ENCODE measurements at places on chromosomes 1 and 21. TPM values are rescaled to one million over a fixed set of nuclear protein-coding genes. Genes with fewer than 3 reads are reported as not detected.

Gene SLC45A3
- total RNA-seq: 2.6 TPM

Gene MXRA8
- 40.0 TPM for total RNA-seq

Gene DDAH1
- 28.2 TPM for total RNA-seq

Gene RIPPLY3
- total RNA-seq: not detected

Gene ERICH3
- total RNA-seq: not detected

Gene S100B
- 3.5 TPM for total RNA-seq

Gene BRINP3
- 0.26 TPM for total RNA-seq

Gene DAB1
- total RNA-seq: 28.8 TPM

Gene TPTE
- not detected for total RNA-seq

Gene LRRC38
- total RNA-seq: 2.2 TPM

DNA sequence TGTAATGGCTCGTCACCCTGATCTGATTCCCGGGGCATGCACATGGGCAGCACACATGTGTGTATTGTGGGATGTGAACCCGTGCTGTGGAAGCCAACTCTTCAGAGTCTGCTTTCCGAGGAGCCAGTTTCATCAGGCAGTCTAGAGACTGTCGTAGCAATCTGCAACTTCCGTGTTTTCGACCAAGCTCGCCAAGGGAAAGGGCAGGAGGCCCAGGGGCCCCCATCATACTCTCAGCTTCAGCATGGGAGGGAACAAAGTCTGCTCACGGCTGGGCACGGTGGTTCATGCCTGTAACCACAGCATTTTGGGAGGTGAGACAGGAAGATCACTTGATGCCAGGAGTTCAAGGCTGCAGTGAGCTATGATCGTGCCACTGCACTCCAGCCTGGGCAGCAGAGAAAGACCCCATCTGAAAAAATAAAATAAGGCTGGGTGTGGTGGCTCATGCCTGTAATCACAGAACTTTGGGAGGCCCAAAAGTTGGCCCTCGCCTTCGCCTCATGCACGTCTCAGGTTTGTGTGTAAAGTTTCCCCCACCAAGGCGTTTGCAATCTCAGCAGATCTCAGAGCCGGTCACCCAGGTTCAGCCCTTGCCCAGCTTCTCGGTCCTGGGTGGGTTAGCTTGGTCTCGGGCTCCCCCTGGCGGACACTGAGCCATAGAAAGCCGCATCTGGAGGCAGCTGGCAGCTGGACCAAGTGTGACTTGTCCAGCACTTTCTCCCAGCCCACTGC lies 48.5 kb upstream of the SLC25A33 start:
- peak; percentile 91 for DNase-seq

GRCh38 chr1:35085421-35085820 lies 6.2 kb downstream of the ZMYM1 start:
- no peak for DNase-seq

- no peak for DNase-seq
Measured at GRCh38 chr1:150575072-150575489, 4.3 kb downstream of the MCL1 start.

GRCh38 chr1:9615316-9616063 lies 26.8 kb downstream of the TMEM201 start:
- no peak for DNase-seq

DNA sequence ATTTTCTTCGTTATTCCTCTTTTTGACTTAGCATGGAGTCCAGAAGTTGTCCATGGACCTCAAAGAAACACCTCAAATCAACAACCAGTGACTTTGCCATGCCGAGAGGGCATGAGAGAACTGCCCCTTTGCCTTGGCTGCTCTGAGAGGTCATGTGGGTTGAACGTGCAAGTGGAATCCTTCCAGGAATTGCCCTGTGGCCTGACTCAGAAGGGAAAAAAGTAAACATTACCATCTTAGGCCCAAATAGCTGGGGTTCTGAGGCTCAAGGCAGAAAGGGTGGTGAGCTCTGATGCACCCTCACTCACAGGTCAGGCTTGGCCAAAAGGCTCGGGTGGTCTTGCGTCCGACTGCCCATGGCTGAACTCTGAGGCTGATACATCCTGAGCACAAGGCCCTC lies 15.1 kb downstream of the STUM start:
- DNase-seq: no peak

DNA sequence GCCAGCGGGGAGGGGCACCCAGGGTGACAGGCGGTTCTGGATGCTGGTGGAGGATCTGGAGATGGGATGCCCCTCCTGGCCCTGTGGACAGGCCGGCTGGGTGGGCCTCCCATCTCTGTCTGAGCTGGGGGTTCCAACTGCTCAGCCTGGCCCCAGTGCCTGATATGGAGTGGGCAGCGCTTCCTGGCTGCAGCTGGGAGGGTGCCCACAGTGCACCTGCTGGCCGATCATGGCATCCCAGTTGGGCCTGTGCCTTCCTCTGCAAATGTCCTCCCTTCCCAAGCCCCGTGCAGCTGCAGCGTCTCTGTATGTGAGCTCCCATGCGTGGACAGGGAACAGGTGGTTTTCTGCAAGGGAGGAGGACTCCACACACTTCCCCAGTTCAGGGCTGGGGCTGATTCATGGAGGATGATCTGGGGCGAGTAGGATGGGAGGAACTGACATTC lies 2.1 kb downstream of the PFKL start:
- no peak for DNase-seq

GRCh38 chr1:60906039-60906438 lies 176.3 kb upstream of the NFIA start:
- no peak for DNase-seq

- DNase-seq: no peak
Measured at GRCh38 chr1:216119600-216119999, 303.6 kb downstream of the USH2A start.

DNA sequence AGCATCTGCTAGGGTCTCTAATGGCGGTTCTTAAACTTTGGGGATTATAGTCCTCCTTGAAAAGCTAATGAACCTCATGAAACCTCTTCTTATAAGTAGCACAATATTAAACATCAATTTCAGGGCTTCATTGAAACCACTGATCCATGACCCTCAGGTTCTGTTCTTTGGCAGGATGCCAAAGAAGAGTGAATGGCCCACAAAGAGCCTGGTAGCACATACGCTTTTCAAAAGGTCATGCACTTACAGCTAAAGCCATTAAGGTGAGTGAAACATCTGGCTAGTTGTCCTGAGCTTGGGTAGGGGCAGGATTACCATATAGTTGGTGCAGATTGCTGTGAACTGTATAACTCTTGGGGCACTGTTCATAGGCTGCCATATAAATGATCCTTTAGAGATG lies 42.3 kb downstream of the MDM4 start:
- no peak for DNase-seq

- no peak for DNase-seq
Measured at GRCh38 chr21:45828580-45829570, 152.7 kb upstream of the COL6A1 start.

- no peak for DNase-seq
Measured at GRCh38 chr1:42403880-42404400, 23.3 kb downstream of the RIMKLA start.

- DNase-seq: no peak
Measured at GRCh38 chr1:178510155-178510554, 2.8 kb upstream of the TEX35 start.

GRCh38 chr1:89831462-89832120 lies 10.8 kb downstream of the LRRC8D start:
- DNase-seq: no peak

DNA sequence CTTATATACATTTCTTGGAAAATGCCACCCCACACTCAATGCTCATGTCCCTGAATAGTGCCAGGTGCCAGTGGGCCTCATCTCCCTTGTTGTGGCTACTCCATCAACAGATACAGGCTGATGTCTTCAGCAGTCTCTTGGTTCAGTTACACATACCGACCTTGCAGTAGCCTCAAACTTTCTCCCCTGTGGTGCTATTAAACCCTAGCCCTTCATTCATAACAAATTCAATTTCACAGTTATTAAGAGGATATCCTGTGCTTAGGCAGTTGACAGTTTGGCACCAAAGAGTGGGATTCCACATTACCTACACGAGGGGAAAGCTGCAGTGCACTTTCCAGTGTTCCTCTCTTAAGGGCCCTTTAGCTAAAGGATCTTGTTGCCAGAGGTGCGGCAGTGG lies 35.9 kb upstream of the CAMK1G start:
- DNase-seq: no peak

DNA sequence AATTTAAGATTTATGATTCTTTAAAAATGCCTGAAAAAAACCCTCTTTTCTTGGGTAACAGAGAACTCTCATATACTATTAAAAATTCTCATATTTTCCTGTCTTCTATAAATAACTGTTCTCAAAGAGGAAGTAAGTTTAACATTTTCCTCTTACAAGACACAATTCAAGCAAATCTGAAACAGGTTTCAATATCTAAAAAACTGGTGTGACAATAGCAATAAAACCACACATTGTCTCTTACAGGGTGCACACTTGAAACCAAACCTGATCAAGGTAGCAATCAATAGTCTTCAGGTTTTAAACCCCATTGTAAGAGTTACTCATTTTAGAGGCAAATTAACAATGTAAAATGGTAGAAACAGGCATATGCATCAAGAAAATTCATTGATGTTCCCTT lies 28.0 kb downstream of the FUBP1 start:
- DNase-seq: no peak

DNA sequence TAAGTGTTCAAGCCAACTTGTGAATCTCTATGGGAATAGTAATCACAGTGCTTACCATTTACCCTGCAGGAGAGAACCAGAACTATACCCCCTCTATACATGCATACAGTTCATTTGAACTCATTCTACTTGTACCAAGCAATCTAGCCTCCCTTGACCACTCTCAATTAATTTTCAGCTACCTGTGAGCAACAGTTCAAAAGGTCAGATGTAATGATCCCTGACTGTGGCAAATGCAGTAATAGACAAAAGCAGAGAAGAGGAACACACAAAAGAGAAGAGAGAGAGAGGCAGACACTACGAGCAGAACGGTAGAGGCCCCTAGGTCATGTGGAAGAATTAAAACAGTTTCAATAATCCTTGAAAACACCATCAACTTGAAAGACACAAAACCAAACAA lies 52.8 kb downstream of the FMO4 start:
- no peak for DNase-seq

GRCh38 chr1:156359973-156360372 lies 9.0 kb upstream of the RHBG start:
- DNase-seq: no peak

DNA sequence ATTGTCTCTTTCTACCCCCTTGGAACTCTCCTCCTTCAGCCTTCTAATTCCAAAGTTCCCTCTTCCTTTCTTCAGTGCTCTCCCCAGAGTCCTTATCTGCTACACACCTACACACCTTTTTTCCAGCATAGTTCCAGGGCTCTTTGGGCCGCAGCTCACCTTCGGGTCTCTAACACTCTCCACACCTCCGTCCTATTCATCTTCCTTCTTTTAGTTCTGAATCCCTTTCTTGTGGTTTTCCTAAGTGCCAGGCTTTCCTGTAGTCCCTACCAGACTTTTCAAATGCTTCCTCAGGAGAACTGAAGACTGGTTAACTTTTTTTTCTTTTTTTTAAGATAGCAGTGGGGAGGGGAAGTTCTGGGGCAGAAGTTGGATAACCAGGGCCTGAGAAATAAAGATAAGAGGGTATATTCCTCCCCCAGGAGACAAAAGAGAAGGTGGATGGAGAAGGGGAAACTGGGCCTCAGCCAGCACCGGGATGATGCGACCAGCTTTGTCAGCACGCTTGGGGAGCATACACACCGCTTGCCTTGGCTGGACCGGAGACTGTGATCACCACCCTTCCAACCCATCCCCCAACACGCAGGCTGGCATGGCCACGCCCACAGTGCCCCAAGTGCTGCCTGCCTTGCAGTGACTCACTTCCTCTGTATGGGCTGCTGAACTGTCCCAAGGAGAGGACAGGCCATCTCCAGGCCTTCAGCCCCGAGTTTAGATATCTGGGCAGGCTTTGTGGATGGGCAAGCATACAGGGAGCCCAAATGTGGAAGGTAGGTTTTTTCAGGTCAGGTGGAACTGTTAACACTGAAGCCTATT lies 2.5 kb upstream of the CERS2 start:
- peak; percentile 81 for DNase-seq

DNA sequence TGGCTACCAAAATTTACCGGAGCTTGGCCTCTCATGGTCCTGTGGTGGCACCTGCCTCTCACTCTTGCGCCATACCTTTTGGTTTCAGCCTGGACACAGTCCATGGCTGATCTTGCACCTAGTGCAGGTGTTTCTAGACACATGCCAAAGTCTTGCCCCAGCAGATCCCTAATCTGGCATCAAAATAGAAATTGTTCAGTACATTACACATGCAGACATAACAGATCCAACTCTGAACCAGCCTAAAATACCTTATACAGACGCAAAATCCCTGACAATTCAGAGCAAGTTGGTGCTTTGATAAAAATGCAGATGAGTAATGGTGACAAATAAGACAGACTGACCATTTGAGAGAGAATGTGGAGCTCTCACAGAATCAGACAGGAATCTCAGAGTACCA lies 44.1 kb downstream of the NGF start:
- no peak for DNase-seq

- no peak for DNase-seq
Measured at GRCh38 chr1:54567961-54568360, 19.9 kb downstream of the ACOT11 start.

Data from heart left ventricle (tissue), 16 donors.